ENCODE measurements at places on chromosomes 2 and 18. TPM values are rescaled to one million over a fixed set of nuclear protein-coding genes. Genes with fewer than 3 reads are reported as not detected.

RNF125 gene
- 11.7 TPM for polyA plus RNA-seq

KLHL41 gene
- 5.1 TPM for polyA plus RNA-seq

SPEG gene
- 35.1 TPM for polyA plus RNA-seq

OLA1 gene
- polyA plus RNA-seq, result 150 TPM

ATP6V1C2 gene
- polyA plus RNA-seq, result 11.6 TPM

GKN1 gene
- polyA plus RNA-seq, result not detected

SESTD1 gene
- polyA plus RNA-seq, result 17.6 TPM

SH3BP4 gene
- 27.7 TPM for polyA plus RNA-seq

ANKRD23 gene
- 4.2 TPM for polyA plus RNA-seq

AQP12B gene
- 10.6 TPM for polyA plus RNA-seq

MARCHF4 gene
- 3.2 TPM for polyA plus RNA-seq

SPDYA gene
- polyA plus RNA-seq, result 3.1 TPM

DNAH6 gene
- polyA plus RNA-seq, result 1.6 TPM

Data from large intestine (tissue), 12 donors.